ENCODE measurements at places on chromosomes 6 and 20. TPM values are rescaled to one million over a fixed set of nuclear protein-coding genes. Genes with fewer than 3 reads are reported as not detected.

GJA1 gene
- polyA plus RNA-seq = 0.18 TPM

CRISP3 gene
- 0.21 TPM for polyA plus RNA-seq

HLA-DQA1 gene
- polyA plus RNA-seq = 0.04 TPM

NOP56 gene
- polyA plus RNA-seq = 428 TPM

GPLD1 gene
- polyA plus RNA-seq = 0.26 TPM

FRK gene
- 0.11 TPM for polyA plus RNA-seq

MACROD2 gene
- polyA plus RNA-seq = not detected

ZNF831 gene
- polyA plus RNA-seq = not detected

MUC22 gene
- 0.03 TPM for polyA plus RNA-seq

Measured in K562 (cell line).